D341Med (cell line): ENCODE measurements at places on chromosomes 7 and 10.
A peak's percentile ranks its signal among the peaks of the same experiment; 100 is the strongest.

- peak; percentile 50 for DNase-seq
Measured at GRCh38 chr7:91778416-91778815, 102.1 kb downstream of the MTERF1 start.

- DNase-seq = no peak
Measured at GRCh38 chr7:10706875-10707493, 266.7 kb upstream of the PHF14 start.

DNA sequence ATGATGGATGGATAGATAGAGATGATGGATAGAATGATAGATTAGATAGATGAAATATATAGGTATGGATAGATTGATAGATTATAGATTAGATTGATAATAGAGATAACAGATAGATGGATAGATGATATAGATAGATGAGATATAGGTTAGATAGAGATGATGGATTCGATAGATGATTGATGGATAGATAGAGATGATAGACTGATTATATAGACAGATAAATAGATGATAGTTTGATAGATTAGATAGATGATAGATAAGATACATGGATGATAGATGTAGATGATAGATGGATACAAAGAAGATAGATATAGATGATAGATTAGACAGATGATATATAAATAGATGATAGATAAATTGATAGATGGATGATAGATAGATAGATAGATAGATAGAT lies 448.1 kb downstream of the GALNT17 start:
- DNase-seq = no peak

GRCh38 chr10:16779384-16779915 lies 37.8 kb downstream of the RSU1 start:
- no peak for DNase-seq

- DNase-seq = no peak
Measured at GRCh38 chr10:132526676-132527075, 10.9 kb upstream of the INPP5A start.

GRCh38 chr10:101022967-101023705 lies 7.8 kb downstream of the PDZD7 start:
- DNase-seq = no peak

DNA sequence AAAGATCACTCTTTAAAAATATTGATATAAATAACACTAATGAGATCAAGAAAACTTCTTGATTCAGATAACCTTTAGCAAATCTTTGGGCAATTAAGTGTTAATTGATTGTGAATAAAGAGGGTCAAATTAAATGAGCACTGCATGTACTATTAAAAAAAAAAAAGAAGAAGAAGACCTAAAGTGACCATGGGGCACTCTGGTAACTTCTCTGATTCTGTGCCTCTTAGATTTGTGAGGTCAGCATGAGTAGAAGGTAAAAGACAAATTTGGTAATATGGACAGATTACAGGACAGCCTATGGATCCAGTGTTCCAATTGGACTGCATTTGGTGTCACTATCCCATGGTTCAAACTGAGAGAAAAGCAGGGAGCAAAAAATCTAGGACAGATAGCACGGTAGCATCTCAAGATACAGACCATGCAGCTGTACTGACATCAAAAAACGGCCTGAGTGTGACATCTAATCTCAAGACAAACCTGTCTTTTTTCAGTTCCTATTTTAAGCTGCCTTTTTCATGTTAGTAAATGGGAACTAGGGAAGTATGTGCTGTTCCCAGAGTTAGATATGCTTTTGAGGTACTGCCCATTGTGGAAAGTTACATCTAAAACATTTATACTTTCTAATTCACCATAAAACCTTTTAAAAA lies 128.0 kb downstream of the KCND2 start:
- DNase-seq = no peak

- DNase-seq = no peak
Measured at GRCh38 chr10:66788178-66788987, 137.5 kb upstream of the LRRTM3 start.

DNA sequence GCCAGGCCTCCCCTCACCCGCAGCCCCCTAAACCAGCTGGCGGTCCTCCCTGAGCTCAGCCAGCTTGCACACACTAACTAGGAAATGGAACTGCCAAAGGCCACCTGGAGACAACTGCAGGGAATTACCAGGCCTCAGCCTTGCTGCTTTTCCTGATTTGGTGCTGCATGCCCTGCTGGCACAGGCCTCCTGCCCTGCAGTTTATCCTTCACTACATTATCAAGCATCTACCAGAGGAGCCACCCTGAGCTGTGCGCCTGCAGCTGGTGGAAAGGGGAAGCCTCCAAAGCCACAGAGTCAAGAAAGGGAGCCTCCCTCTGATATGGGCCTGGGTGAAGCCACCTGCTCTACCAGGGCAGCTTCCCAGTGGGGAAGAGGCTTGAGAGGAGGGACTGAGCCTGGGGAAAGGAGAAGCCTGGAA lies 139.8 kb downstream of the GRID1 start:
- DNase-seq = no peak

DNA sequence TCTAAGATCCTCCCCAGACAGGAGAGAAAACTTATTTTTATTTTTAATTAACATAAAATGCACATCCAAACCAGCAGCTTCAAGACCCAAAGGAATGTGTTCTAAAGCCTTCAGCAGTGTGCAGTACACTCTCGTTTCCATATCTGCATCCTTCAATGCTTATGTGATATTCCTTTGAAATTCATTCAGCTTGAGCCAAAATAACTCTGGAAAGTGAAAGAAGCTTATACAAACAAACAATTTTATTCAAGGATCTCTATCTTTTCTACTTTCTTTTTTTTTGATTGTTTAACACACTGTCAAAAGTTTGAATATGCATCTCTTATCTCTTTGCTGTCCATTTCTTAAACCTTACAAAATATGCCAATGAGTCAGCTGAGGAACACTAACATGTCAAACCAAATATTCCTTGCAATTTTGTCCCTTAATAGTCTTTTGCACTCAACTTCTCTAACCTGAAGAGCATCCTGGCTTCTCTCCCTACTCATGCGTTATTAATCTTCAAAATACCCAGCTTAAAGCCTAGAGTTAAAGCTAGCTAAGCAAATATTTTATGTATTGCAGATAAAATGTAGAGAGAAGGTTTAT lies 124.3 kb downstream of the THSD7A start:
- DNase-seq = no peak

GRCh38 chr10:86253091-86254072 lies 113.2 kb downstream of the GRID1 start:
- no peak for DNase-seq

DNA sequence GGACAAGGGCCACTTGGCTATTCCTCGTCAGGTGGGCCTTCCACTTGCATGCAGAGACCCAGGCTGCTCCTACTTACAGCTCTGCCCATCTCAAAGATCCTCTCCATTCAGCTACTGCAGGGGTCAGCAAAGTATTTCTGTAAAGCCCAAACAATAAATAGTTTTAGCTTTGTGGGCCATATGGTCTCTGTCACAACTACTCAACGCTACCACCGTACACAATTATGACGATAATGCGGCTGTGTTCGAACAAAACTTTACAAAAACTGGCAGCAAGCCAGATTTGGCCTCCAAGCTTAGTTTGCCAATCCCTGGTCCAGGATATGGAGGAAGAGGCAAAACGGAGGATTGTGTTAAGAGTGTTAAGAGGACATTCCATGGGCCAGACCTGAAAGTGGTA lies 12.8 kb downstream of the RAB11FIP2 start:
- no peak for DNase-seq

DNA sequence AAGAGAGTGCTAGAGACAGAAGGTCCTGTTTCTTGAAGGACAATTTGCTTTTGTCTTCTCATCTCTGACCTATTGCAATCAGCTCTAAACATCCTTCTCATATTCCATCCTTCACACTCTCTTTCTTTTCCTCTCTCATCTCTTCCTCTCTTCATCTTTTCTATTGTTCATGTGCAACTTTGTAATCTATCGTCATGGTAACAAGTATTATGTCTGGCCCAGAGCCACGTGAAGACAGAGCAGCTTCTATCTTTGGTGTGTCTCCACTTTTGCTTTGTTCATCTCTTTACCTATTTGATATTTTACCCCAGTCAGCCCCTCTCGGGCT lies 104.9 kb upstream of the ABCB5 start:
- DNase-seq = no peak
